Vagina (tissue), 2 donors: ENCODE measurements at places on chromosomes 7 and 10.

GRCh38 chr7:105691680-105692564 is 110.6 kb upstream of the EFCAB10 start:
- H3K27ac ChIP-seq: peak overlapping the region; percentile 73
- no peaks in the 10 kb centered on the region for H3K27me3 ChIP-seq
- no peaks in the 10 kb centered on the region for H3K36me3 ChIP-seq
- no peak for DNase-seq
- peaks cover 30% of the 10 kb centered on the region for H3K4me1 ChIP-seq

DNA sequence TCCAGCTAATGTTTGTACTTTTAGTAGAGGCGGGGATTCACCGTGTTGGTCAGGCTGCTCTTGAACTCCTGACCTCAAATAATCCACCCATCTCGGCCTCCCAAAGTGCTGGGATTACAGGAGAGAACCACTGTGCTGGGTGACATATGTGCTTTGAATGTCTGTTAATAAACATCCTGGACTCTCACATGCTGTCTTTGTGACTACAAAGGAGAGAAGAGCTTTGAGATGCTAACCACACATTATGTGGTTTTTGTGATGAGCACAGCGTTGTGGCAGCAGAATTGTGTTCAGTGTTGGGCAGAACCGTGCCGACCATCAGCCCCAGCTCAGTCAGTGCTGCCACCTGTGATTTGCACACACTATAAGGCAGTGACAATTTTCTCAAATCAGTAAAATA is 500.1 kb upstream of the KLF6 start:
- H3K4me3 ChIP-seq: no peak overlapping the region
- H3K27ac ChIP-seq: peak overlapping the region; percentile 85
- no peaks in the 10 kb centered on the region for H3K36me3 ChIP-seq
- H3K27me3 ChIP-seq: no peaks in the 10 kb centered on the region
- peaks cover 36% of the 10 kb centered on the region for H3K4me1 ChIP-seq

GRCh38 chr7:27165089-27165995 is at the start of gene HOXA9:
Gene HOXA9 (minus strand): TSS chr7:27165537. CDS start chr7:27165457, 80 bp downstream.
- H3K27me3 ChIP-seq: no peaks in the 10 kb centered on the region
- peak within 1 kb of the TSS; percentile 64 for H3K4me3 ChIP-seq
- H3K27ac ChIP-seq: peak within 1 kb of the TSS; percentile 99
- no peak for DNase-seq

- no peaks in the 10 kb centered on the region for H3K36me3 ChIP-seq
- H3K27me3 ChIP-seq: no peaks in the 10 kb centered on the region
- no peak overlapping the region for H3K4me3 ChIP-seq
- no peaks in the 10 kb centered on the region for H3K4me1 ChIP-seq
These were observed 398.5 kb downstream of the PCDH15 start for GRCh38 chr10:54402576-54402975.

DNA sequence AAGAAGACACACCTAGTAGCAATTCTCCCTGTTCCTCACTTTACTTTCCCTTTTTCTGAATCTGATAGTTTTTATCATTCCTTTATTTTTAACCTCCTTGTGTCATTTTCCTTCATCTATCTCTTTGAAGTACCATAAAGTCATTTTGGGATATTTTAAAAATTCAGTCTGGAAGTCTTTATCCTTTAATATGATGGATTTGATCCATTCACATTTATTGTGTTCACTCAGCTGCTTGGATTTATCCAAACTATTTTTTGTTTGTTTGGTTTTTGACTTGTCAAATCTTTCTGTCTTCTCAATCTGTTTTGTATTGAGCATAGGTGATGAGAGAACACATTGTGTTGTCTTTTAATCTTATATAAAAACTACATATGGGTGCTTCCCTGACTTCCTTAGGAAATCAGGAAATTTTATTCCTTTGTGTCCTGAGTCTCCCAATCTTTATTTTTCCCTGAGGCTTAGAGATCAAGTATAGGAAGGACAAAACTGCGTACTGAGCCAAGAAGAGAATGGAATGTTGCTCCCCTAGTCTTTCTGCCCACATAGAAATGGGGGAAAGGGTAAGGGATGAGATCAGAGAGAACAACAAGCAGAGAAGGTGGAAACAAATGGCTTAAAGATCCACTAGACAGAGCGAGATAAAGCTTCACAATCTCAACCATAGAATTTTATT is 132.7 kb upstream of the HABP2 start:
- no peaks in the 10 kb centered on the region for H3K27me3 ChIP-seq
- H3K36me3 ChIP-seq: no peaks in the 10 kb centered on the region
- H3K4me1 ChIP-seq: peaks cover 5% of the 10 kb centered on the region
- H3K4me3 ChIP-seq: no peak overlapping the region
- DNase-seq: no peak

DNA sequence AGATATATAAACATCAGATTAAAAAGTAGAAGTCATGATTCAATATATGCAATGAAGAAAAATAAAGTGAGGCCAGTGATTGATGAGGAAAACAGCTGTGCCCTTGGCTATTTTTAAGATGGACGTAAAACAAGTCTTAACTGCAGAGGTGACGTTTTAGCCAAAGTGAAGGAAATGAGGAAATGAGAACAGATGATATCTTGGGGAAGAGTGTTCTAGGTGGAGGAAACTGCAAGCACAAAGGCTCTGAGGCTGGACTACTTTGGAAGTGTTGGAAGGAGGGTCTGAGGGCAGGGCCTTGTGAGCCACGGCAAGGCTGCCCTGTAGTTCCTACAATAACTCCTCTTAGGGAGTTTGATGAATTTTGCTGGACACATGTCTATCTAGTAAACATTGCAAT is 140.5 kb upstream of the AKR1E2 start:
- no peak for DNase-seq
- no peaks in the 10 kb centered on the region for H3K36me3 ChIP-seq
- no peak overlapping the region for H3K27ac ChIP-seq

DNA sequence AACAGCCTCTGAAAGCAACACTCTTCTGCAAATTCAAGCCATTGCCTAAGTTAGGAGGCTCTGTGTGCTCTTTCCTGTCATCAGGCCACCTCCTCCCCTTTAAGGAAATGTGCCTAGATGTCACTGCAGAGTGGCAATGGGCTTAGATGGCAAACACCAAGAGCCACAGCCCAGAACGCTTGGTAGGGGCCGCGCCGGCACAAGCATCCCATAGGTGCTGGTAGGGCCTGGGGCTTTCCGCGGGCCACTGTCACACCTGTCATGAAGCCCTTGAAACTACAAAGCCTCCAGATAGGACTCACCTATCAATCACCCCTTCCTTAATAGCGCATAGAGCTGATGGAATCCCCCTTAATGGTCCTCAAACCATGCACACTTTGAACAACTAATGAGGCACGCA is 299.9 kb downstream of the GRID1 start:
- H3K36me3 ChIP-seq: no peaks in the 10 kb centered on the region
- H3K4me3 ChIP-seq: no peak overlapping the region
- H3K27ac ChIP-seq: no peak overlapping the region
- no peaks in the 10 kb centered on the region for H3K27me3 ChIP-seq
- no peak for DNase-seq

- H3K4me3 ChIP-seq: no peak overlapping the region
- no peak for DNase-seq
- H3K27me3 ChIP-seq: no peaks in the 10 kb centered on the region
- H3K36me3 ChIP-seq: no peaks in the 10 kb centered on the region
These were observed 19.0 kb upstream of the C10orf71 start for GRCh38 chr10:49280001-49280408.

DNA sequence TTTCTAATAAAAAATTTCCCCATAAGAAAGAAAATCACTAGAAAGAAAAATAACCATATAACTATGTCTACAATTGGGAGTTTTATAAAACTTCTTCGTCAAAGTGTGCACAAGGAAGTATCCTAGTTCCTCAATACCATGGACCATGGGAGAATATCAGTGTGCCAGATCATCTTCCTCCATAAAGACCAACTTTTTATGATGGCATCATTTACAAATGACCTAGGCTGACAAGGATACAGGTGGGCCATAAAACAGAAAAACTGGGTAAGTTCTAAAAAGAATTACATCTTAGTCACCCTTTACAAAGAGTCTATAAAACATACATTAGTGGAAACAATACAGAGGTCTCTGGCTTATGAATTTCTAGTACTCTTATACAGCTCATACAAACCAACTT is 303.2 kb downstream of the DOCK4 start:
- no peak overlapping the region for H3K4me3 ChIP-seq
- no peak overlapping the region for H3K27ac ChIP-seq
- no peaks in the 10 kb centered on the region for H3K36me3 ChIP-seq
- no peak for DNase-seq
- no peaks in the 10 kb centered on the region for H3K4me1 ChIP-seq
- no peaks in the 10 kb centered on the region for H3K27me3 ChIP-seq

GRCh38 chr10:32948451-32948850 is 9.6 kb downstream of the ITGB1 start:
- no peaks in the 10 kb centered on the region for H3K36me3 ChIP-seq
- no peaks in the 10 kb centered on the region for H3K27me3 ChIP-seq
- no peak overlapping the region for H3K4me3 ChIP-seq
- H3K27ac ChIP-seq: no peak overlapping the region

DNA sequence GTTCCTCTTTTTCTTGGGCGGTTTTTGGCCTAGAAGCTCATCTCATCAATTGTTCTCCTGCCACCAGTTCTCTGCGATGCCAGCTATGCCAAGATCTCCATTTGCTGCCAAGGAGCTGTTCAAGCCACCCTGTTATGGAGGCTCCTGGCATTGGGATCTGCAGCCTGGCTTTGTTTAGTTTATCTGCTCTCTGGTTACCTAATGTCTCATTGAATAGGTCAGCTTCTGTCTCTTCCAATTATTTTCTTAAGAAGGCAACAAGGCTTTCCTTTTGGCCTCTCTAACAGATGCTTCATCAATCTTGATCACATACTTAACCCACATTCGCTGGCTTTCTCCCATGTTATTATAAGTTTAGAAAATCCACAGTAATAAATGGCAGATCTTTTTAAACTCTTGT is 20.6 kb upstream of the SDK1 start:
- H3K4me1 ChIP-seq: peaks cover 8% of the 10 kb centered on the region
- H3K27me3 ChIP-seq: no peaks in the 10 kb centered on the region
- H3K27ac ChIP-seq: peak overlapping the region; percentile 78
- DNase-seq: no peak
- H3K36me3 ChIP-seq: no peaks in the 10 kb centered on the region
